ENCODE measurements at places on chromosomes 13 and 19.
A peak's percentile ranks its signal among the peaks of the same experiment; 100 is the strongest.

- DNase-seq, result no peak
Observed at GRCh38 chr19:1796395-1797142, 15.5 kb downstream of the ATP8B3 start.

DNA sequence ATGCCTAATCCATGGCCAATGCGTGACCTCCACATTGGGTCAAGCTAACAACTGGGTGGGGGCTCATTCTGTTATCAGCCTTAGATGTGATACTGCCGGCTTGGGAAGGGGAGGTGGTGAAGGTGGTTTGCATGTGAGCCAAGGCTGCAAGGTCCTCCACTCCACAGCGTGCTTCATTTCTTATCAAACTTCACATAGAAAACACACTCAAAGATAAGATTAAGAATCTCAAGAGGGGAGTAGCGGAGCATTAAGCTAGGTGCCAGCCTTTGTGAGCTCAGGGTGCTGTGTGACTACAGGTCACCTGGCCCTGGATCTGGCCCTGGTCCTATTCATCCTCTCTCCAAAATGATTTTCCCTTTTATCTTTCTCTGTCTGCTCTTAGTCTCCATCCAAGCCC lies 13.3 kb upstream of the ARGLU1 start:
- DNase-seq, result no peak

DNA sequence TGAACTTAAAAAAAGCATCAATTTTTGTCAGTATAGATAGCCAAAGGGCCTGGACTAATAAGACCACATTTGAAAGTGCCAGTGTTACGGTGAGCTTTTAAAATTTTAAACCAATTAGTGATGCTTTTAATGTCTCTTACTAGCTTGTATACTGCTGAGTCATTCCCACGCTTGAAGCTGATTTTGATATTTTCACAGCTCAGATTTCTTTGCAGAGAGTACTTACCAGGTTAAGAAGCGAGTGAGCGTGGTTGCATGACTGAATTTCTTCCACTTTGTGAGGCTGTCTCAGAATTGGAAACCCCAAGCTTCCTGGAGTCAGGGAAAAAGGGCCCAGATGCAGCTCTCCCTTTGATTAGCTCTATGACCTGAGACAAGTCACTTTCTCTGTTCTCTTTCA lies 74.5 kb upstream of the NBEA start:
- DNase-seq, result no peak

DNA sequence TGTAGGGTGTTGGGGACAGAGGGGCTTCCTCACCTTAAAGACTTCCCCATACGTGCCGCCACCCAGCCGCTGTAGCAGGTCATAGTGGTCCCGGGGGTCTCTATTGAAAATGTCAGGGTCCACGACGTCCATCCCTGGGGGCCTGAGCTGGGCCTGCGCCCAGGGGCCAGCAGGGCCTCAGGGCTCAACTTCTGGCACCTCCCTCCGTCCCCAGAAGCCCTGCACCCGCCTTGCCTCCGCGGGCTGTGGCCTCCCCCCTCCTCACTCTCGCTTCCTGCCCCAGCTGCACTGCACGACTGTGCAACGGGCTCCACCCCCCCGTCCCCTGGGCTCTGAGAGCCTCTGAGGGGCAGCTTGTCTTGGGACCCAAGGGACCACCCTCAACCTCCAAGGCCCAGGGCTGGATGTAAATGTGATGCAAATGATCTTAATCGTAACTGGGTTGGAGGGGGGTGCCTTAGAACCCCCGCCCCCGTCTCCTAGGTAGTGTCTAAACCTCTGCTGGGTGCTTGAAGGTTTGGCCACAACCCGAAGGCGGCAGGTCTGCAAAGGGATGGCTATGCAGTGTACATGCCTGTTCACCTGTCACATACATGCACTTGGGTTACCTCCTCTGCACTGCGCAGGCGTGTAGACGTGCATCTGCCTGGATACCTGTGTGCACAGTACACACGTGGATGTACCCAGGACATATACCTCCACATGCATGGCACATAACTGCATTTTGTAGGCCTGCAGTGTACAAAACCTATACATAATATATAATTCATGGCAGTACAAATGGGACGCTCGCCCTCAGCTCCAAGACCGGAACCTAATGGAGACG lies at the start of gene MAP4K1:
Gene MAP4K1 (minus strand): TSS at position 190 of the 826 bp plus-strand sequence. CDS start 58 bp downstream, at position 132.
- peak; percentile 78 for DNase-seq

DNA sequence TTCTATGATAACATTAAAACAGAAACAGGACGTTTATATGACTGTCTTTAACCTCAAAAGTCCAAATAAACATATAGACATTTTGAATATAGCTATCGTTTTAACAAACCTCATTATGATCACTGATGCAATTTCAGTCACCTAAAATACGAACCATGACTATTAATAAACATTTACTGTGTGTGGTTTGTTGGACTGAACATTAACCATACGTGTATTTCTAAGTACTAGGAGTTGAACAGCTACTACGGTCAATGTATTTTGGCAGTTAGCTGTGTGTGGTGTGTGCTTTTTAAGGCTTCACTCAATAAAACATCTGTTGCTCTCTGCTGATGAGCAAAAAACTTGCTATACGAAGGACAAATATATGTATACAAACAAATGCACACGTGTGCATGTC lies 281.4 kb downstream of the ABCC4 start:
- DNase-seq, result no peak

- no peak for DNase-seq
Observed at GRCh38 chr13:43376596-43376995, 353.2 kb downstream of the DNAJC15 start.

GRCh38 chr19:30464162-30464561 lies 92.0 kb downstream of the ZNF536 start:
- no peak for DNase-seq

DNA sequence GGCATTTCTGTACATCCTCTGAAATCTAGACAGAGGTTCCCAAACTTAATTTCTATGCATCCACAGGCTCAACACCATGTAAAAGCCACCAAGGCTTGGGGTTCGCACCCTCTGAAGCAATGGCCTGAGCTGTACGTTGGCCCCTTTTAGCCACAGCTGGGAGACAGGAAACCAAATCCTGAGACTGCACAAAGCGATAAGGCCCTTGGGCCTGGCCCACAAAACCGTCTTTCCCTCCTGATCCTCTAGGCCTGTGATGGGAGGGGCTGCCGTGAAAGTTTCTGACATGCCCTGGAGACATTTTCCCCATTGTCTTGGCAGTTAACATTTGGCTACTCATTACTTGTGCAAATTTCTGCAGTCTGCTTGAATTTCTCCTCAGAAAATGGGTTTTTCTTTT lies 766.4 kb downstream of the GPC5 start:
- no peak for DNase-seq

DNA sequence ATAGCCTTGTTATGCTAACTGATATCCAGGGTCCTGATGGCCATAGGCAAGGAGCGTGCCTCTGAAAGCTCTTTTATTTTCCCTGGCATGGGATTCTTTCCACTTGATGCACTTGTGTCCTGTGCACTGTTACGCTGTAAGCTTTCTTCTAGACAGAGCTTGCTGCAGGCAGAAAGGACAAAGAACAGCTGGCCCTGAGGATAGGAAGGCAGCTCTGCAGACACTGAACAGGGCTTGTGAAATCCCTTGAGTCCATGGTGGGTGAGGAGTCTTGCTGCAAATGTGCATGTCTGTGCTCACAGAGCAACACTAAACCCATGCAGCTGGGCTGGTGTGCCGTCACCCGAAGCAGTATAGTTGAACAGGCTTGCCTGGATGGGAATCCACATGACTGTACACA lies 126.6 kb downstream of the AKAP11 start:
- DNase-seq, result no peak

DNA sequence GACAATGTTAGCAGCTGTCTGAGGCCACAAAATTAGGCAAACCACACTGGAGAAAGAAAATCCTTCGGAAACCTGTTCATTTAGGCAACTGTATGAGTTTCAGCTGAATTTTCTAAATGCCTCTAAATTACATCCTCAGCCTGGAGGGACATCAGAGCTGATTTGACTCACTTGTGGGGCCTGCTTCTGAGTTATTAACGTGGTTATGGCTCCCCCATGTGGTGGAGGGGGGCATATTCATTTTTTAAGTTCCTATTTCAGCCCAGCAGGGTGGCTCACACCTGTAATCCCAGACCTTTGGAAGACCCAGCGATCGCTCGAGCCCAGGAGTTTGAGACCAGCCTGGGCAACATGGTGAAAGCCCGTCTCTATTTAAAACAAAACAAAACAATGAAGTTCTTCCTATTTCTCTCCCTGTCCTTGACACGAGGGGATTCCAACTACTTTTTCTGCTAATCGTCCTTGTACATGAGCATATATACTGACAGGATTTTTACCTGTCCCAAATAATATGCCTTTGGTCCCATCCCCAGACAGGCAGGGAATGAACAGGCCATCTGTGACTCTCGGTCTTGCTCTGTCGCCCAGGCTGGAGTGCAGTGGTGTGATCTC lies 31.5 kb upstream of the HIF3A start:
- DNase-seq, result peak; percentile 68

DNA sequence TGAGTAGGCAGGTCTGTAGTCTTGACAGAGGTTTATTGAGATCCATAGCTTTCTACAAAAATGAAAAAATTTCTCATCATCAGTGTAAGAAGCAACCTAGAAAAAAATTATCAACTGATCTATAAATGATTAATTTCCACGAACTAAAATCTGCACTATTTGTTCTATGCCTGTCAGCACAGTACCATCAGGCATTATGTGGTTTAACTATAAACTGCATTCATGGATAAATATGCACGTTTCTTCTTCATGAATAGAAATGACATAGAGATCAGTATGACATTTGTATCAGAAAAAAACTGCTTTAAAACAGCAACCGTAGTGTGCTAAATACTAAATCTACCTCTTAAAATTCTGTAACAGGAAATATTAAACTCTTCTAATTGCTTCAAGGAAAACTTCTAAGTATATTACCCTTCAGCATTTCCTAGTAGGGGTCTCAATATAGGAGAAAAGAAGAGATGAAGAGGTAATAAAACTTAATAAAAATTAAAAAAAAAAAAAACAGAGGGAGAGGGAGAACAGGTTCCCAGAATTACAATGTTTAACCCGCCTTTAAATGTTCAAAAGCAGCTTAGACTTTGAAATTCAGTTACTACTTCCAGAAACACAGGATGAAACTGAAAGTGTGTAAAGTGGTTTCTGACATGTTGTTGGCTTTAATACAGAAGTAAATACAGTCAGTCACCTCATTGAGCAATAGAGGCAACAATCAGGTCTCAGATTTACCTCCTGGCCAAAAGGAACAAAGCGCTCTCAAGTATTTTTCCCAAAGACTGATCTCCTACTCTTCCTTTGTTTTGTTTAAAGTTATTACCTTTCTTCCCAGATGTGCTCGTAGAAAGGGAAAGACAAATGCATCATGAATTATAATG lies 144.4 kb downstream of the DIAPH3 start:
- DNase-seq, result no peak

DNA sequence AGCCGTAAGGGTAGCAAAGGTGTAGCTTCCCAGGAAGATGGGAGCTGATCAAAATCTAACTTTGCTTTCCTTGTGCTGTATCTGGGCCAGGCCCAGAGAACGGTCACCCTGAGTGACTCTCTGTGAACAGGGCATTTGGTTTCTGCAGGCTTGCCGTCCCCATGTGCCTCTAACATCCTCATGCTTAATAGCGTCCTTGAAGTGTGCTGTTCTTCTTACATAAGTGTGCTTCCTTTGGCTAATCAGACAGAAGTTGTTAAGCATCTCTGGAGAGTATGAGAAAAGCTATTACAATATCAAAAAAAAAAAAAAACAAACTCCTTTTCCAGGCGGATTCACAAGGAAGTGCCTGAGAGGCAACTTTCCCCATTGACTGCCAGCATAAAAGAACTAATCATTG lies 503.7 kb downstream of the DIAPH3 start:
- no peak for DNase-seq

- no peak for DNase-seq
Observed at GRCh38 chr13:113777311-113778260, 18.6 kb downstream of the TMEM255B start.

DNA sequence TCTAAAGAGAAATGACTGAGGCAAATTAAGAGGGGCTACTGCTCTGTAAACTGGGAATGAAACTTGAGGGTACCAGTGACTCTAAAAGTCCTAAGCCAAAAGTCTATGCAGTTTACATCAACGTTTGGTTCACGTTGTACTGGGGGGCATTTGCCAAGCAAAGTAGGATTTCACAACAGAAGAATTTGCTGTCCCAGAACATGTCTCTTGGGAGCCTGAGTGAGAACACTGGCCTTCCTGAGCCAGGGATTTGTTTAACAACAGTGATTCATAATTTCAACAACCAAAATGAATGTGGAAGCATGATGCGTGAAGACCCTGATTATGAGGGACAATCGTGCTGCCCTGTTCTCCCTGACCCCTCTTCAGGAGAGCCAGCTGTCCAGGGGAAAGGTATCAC lies 178.0 kb downstream of the OXGR1 start:
- no peak for DNase-seq

GRCh38 chr13:50344717-50345116 lies 329.5 kb downstream of the KCNRG start:
- DNase-seq, result no peak

GRCh38 chr13:65803530-65804392 lies 1426.4 kb downstream of the PCDH9 start:
- DNase-seq, result no peak

DNA sequence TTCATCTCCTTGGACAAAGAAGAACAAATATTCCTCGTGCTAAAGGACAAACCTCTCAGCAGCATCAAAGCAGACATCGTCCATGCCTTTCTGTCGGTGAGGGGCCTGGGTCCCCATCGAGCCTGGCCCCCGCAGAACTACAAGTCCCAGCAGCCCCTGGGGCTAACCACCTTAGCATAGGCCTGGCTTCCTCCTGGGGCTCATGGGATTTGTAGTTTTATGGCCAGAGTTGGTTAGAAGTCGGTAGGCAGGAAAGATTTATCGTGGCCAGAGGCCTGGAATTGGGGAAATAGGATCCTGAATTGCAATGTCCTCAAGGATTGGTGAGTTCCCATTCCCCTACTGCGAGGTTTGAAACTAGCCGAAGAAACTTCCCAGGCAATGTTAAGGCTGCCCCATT lies 19.6 kb downstream of the TMEM150B start:
- peak; percentile 42 for DNase-seq

- DNase-seq, result no peak
Observed at GRCh38 chr19:29543381-29543780, 17.6 kb downstream of the VSTM2B start.

DNA sequence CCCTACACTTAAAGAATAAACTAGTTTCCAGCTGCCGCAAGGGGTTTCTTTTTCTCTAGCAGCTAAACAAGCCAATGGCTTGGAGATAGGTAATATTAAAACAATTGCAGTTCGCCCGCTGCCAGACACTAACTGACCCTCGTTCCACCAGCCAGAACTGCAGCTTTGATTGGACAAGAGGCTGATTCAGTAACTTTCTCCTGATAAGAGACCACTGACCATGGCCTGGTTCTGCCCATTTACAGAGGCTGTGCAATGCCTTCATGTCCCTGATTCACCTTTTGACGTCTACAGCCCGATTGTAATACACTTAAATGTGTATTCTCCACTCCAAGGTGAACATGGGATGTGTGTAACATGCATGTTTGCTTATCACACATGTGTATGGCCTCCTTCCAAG lies 12.8 kb upstream of the C19orf12 start:
- no peak for DNase-seq

Data from CD4-positive, alpha-beta T cell treated with Interleukin-6 at 100 ng/mL for 8 hours (primary cell).